ENCODE measurements at places on chromosomes 3 and 15. TPM values are rescaled to one million over a fixed set of nuclear protein-coding genes. Genes with fewer than 3 reads are reported as not detected.

- H3K27me3 ChIP-seq = no peaks in the 10 kb centered on the region
- H3K4me1 ChIP-seq = peaks cover 4% of the 10 kb centered on the region
- peaks cover 82% of the 10 kb centered on the region for H3K36me3 ChIP-seq
- no peak overlapping the region for H3K27ac ChIP-seq
- H3K4me3 ChIP-seq = no peak overlapping the region
Measured at GRCh38 chr3:16357186-16358121, 92.4 kb downstream of the OXNAD1 start.

GRCh38 chr15:45084163-45084562, 29.8 kb downstream of the DUOX2 start:
- H3K36me3 ChIP-seq = no peaks in the 10 kb centered on the region
- H3K27ac ChIP-seq = no peak overlapping the region
- no peak overlapping the region for H3K4me3 ChIP-seq
- DNase-seq = no peak
- H3K27me3 ChIP-seq = no peaks in the 10 kb centered on the region
- H3K4me1 ChIP-seq = no peaks in the 10 kb centered on the region

C3orf49 gene
- not detected for total RNA-seq

ZNF80 gene
- total RNA-seq = 0.09 TPM

NEO1 gene
- total RNA-seq = 6.1 TPM

LDHAL6B gene
- total RNA-seq = not detected

All from thymus (tissue), 14 donors.